ENCODE measurements at places on chromosomes 1 and 21.

- DNase-seq, result no peak
Observed at GRCh38 chr1:52424231-52424636, 19.8 kb downstream of the PRPF38A start.

DNA sequence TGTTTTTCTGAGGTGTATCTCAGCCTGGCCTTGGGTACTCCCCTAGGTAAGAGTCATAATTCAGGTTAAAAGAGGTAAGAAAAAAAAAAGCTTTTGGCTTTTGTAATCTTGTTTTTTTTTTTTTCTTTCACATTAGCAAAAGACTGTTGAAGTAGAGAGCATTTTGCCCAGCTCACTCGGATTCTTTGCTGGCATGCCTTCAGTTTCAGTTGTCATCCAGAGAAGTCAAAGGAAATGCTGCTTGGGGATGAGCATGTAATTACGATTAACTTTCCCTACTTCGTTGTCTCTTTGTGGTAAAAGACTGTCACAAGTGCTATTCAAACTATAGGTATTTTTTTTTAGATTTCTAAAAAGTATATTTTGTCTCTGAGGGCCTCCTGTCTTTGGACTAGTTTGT is 6.3 kb downstream of the BACH1 start:
- DNase-seq, result no peak

DNA sequence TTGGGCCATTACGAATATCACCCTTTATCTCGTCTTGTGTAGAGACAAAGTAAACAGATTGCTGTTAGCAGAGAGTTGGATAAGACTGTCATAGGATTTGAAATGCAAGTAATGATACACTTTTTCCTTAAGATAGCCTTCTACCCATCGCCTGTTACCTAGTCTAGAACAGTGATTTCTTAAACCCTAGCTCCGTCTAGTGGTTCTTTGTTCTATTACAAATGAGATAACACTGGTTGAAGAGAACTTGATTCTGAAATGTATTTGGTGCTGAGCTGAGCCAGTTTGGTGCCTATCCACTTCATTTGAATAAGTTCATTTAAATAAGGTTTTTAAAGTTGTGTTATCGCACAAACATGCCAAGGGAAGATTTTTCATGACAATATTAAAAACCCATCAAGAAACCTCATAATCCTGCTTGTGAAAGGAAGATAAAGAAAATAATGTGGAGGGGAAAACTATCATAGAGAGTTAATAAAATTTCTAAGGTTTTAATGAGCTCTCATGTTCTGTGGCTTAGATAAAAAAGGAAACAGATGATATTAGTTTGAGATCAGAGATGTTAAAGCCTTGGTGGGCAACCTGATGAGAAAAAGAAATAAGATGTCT is 1.5 kb upstream of the KCNH1 start:
- no peak for DNase-seq

GRCh38 chr1:99527545-99527944 is 118.4 kb upstream of the PALMD start:
- DNase-seq, result no peak

DNA sequence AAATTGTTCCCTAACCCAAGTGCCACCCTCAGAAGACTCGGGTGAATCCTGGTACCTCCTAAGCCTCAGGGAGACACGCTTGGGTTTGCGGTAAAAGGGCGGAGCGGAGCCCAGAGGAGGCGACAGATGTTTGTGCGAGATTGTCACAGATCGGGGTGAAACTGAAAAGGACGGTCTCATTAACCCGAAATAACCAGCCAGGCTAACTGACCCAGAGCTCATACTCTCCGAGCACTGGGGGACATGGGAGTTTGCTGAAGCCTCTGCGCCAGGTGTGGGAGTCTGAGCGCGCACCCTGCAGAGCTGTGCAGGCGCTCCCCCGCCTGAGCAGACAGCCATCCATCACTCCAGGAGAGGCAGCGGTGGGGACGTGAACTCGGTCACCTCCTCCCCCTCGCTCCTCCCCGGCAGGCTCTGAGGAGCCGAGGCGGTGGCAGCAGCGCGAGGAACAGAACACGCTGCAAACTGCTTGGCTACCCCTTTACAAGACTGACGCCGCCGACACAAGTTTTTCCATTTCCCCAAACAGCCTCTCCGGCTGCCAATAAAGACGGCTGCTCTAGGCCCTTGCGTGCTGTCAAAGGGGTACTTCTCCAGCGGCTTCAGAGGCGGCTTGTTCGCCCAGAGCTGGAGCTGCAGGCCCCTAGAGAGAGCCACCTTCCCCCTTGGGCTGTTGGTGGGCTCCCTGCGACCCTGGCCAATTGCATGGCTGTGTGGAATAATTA is 43.5 kb downstream of the RRAGC start:
- peak; percentile 55 for DNase-seq

Measured in NCI-H1417 treated with DMSO at 0.1 percent for 48 hours (cell line).